D721Med (cell line): ENCODE measurements at places on chromosomes 11 and 22.

- no peak for DNase-seq
Measured at GRCh38 chr11:61923166-61924063, 6.0 kb upstream of the RAB3IL1 start.

GRCh38 chr11:61077936-61078335 lies 24.4 kb upstream of the CD5 start:
- DNase-seq, result no peak

DNA sequence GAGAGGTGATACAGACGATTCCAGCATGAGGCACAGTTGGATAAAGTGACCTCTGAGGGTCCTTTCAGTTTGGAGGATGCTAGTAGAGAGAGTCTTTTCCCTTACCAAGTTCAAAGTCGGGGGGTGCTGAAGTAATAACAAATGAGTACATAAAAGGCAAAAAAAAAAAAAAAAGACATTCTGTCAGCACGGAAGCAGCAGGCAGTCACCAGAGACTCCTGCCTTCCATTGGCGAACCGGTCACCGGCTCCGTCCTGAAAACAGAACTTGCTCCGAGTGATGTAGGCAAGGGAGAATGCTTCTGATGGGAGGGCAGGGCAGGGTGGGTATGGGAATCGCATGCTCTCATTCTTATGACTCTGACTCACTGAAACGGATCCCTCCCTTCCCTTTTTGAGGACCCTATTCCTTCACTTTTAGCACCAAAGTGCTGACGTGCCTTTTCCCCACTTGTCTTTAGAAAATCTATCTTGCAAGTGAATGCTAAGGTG lies 65.9 kb downstream of the PRR5L start:
- no peak for DNase-seq

- no peak for DNase-seq
Measured at GRCh38 chr22:47174096-47174495, 411.6 kb downstream of the TBC1D22A start.

DNA sequence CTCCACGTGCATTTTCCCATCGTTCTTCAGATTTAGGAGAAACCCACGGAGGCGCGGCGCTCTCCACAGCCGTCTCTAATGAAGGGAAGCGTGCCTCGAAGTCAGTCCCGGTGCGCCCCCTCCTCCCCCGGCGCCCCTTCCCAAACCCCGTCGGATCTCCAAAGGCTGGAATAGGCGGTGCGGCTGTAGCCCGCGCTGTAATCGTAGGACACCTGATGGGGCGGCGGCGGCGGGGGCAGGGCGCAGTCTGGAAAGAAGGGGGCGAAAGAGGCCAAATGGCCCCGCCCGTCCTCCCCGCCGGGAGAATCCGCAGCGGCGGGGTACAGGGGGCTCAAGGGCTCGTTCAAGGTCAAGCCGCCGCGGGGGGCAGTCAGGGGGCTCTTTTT lies 1.3 kb downstream of the FAM181B start:
- no peak for DNase-seq

- DNase-seq, result no peak
Measured at GRCh38 chr11:125401746-125402145, 94.3 kb downstream of the FEZ1 start.

DNA sequence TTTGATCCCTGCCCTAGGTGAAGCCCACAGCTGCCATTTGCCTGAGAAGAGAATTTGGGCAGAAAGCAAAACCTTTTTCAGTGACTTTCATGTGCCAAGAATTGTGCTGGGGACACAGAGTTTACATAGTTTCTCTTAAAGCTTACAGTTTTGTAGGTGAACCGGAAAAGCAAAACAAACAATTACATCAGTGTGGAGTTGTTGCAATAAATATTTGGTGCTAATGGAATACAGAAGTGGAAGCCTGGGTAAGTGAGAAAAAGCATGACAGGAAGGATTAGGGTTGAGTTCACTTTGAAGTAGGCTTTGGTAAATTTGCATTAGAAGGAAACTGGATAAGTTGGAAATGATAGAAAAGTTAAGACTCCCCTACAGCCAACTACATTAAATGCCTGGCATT lies 82.7 kb downstream of the RASSF10 start:
- no peak for DNase-seq

GRCh38 chr11:12785901-12786300 lies 111.7 kb downstream of the TEAD1 start:
- no peak for DNase-seq

GRCh38 chr11:124113890-124114289 lies 1.4 kb upstream of the VWA5A start:
- no peak for DNase-seq

DNA sequence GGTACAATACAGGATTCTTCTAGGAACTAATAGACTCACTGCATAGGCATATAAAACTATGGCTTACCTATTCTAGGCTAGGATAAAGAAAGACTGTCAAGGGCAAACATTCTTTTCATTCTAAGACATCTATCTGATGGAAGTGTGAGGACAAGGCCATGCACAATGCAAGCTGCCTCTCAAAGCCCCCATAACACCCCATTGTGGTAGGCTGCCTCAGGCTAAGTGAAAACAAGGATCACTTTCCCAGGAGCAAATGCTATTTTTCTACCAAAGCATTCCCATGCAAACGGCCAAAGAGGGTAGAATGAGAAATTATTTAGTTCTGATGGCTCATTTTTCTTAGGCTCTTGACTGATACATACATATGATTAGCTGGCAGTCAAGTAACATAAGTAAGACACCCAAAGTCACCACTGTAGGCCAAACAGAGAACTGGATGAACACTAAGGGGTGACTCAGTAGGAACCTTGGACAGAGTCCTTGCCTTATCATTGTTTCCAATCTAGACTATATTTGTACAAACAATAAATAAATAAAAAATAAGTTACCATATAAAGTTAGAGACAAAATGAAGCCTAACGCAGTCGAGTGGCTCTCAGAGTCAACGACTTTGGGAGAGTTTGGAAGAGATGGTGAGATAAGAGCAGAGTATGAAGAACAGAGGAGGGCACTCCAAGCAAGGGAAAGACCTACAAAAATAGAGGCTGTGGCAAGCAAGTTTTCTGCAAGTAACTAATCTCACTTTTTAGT lies 303.6 kb downstream of the SBF2 start:
- no peak for DNase-seq

DNA sequence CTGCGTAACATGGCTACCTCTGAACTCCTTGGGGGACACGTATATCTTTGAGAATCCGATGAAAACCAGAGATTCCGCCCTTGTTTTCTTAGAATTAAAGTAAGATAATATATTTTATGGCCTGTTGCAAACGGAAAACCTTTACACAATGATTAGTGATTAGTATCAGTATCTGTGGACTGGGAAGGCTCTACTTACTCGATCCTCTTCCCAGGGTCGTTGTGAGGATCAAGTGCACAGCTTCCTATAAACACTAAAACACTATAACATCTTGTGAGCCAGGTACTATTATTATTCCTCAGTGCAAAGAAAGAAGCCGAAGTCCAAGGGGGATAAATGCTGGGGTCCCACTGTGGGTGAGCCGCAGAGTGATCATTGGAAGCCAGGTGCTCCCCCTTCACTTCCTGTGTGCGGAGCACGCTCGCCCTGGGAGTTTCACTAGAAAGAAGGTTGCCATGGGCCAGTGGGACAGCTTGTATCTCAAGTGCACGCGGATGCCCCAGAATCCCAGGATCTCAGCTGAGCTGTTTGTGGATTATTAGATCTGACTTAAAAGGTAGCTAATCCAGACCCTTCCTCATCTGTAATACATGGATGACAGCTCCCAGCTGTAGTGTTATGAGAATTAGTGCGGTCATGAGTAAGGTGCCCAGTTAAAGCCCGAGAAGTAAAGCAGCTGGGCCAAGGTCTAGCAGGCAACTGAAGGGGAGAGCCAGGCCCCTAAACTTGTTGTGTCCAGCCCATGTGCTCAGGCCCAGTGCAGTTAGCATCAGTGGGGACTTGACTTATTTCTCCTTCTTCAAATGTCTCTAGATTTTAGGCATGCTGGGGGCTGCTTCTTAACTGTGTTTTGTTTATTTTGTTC lies 839 bp downstream of the CBY1 start:
- no peak for DNase-seq

DNA sequence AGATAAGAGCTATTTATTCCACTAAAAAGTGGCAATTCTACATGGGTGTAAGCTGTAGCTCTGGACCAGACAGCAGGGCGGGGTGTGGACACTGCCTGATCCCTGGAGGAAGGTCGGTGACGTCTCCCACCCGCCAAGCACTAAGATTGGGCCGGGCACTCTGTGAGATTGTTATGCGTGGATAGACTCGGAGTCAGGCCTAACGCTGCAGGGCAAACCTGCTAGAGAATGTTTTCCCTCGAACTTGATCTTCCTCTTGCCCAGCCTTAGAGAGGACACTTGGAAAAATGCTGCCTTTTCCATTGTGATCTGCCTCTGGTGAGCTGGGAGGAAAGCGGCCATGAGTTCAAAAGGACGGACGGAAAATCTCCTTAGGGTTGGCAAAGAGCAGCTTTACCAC lies 1273.4 kb downstream of the TBC1D22A start:
- DNase-seq, result no peak

DNA sequence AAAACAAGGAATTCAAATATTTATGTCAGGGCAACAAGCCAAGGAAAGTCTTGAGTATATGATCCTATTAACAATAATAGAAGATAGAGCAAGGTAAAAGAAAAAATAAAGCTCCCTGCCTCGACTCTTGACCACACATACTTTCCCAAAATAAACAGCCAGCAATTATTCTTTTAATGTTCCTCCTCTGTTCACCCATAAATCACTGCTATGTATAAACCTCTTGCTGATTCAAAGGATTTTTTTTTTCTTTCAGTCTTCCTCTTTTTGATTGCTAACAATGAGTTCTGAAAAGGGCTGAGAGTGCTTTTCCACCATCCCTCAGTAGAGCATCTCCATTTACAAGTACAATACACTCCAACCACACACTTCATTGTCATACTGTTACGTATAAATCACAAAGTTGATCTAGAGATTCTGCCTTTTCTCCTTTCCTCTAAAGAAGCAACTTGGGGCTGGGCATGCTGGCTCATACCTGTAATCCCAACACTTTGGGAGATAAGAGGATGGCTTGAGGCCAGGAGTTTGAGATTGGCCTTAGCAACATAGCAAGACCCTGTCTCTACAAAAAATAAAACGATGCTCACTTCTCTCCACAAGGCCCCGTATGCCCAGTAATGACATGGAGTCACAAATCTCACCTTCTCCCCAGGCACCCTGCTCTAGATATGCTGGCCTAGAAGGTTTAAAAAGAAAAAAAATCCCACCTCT lies 24.0 kb downstream of the RAB30 start:
- no peak for DNase-seq

GRCh38 chr11:69086152-69087132 lies 37.7 kb downstream of the TPCN2 start:
- DNase-seq, result no peak
